ENCODE measurements at places on chromosomes 16 and 17.

- peak; percentile 19 for DNase-seq
These were observed 142.5 kb upstream of the HS3ST2 start for GRCh38 chr16:22671301-22672076.

GRCh38 chr16:64745258-64745930 lies 376.5 kb downstream of the CDH11 start:
- no peak for DNase-seq

DNA sequence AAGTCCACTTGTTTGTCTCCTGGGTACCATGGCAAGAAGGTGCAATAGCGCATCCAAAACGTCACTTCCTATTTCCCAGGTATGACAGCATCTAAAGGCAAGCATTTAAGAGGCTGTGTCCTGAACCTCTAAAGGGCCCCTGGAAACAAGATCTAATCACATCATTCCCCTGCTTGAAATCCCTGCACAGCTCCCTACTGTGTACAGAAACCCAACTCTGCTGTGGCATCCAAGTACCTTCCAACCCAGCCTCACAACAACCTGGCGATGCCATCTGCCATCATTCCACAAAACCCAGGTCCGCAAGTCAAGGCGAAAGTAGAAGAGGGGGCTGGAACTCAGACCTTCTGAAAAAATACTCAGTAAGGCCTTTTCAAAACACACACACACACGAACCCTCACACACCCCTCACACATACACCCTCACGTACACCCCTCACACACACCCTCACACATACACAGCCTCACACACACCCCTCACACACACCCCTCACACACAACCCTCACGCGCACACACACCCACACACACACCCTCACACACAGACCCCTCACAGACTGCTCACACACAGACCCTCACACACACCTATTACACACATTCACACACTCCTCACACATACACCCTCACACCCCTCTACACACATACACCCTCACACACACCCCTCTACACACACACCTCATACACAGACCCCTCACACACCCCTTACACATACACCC lies 24.5 kb downstream of the C17orf67 start:
- DNase-seq, result no peak

DNA sequence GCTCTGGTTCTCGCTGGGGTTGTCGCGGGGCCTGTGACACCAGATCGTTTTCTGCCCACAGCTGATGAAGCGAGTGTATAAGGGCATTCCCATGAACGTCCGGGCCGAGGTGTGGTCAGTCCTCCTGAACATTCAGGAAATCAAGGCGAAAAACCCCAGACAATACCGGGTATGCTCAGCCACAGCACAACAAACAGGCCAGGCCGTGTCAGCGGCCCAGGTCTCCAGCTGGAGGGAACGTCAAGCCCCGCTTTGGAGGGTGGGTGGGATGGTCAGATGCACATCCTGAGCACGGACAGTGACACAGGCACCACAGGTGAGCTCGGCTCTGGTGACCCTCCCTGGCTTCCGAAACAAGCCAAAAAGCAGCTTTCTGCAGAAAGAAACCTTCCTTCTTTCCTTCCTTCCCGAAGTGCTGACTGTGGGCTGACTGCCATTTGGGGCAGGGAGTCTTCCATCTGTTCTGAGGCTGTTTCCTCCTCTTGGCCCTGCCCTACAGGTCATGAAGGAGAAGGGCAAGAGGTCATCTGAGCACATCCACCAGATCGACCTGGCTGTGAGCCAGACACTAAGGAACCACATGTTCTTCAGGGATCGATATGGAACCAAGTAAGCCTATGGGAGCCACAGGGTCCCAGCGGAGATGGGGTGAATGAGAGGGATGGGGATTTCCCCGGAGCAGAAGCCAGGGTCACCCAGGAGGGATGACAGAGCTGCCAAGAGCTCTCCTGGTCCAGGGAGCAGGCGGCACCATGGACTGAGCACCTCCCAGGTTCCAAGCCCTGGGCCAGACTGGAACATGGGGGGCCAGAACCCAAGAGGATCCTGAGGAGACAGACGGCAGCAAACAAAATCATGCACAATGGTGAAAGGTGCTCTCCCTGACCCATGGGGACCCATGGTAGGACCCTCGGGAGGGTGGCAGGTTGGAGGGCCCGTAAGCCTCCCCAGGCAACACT lies 79.4 kb downstream of the GOSR1 start:
- DNase-seq, result no peak

DNA sequence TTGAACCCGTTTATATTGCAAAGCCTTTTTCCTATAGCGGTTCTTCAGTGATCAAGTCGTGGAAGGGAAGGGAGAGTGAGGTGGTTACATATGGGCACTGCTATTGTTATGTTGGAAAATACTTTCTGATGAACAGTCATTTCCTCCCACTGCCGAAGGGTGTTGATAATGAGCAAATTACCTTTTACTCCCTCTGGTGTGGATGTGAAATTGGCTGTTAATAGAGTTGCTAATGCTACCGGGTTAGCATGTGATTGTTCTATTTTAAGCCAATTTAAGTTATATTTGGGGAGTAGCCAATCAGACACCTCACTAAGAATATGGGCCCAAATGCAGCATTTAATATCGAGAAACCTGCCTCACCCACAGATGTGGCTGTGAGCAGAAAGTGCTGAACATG lies 15.6 kb upstream of the PMFBP1 start:
- no peak for DNase-seq

DNA sequence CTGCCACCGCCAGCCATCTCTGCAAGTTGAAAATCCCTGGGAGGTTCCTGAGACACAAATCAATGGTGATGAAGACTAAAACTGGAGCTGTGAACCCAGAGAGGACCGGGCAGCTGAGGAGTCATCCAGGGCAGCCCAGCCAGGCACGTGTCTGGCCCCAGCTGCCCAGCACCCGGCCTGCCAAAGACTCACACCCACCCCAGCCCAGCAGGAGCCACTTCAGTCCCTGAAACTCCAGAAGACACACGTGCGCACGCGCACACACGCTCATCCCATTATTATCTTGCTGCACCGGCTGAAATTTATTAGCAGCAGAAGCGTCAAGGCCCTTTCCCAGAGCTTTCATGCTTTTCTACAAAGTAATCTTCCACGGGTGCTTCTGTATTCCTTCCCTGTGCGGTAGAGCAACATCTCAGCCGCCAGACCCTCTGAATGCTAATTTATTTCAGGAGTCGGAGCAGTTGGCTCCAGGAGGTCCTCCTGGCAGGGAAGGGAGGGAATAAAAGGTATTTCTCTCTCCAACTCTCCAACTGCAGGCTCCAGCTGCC lies 59.8 kb upstream of the RBFOX3 start:
- no peak for DNase-seq

DNA sequence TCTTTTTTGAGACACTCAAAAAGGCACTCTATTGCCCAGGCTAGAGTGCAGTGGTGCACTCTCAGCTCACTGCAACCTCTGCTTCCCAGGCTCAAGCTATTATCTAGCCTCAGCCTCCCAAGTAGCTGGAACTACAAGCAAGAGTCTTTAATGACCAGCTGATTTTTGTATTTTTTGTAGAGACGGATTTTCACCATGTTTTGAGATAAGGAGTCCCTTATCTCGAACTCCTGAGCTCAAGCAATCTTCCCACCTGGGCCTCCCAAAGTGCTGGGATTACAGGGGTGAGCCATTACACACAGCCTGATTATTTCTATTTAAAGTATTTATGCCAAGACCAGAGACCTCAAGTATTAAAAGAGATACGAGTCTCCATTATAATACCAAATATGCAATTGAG lies 566.1 kb upstream of the CA10 start:
- peak; percentile 73 for DNase-seq
